ENCODE measurements at places on chromosomes 7 and 10. TPM values are rescaled to one million over a fixed set of nuclear protein-coding genes. Genes with fewer than 3 reads are reported as not detected.

Gene FAM25A
- polyA plus RNA-seq: not detected

GRCh38 chr7:136717910-136718557 lies 150.4 kb upstream of the CHRM2 start:
- no peaks in the 10 kb centered on the region for H3K27me3 ChIP-seq
- DNase-seq: no peak
- no peak overlapping the region for H3K27ac ChIP-seq
- H3K4me3 ChIP-seq: no peak overlapping the region
- no peaks in the 10 kb centered on the region for H3K36me3 ChIP-seq

DNA sequence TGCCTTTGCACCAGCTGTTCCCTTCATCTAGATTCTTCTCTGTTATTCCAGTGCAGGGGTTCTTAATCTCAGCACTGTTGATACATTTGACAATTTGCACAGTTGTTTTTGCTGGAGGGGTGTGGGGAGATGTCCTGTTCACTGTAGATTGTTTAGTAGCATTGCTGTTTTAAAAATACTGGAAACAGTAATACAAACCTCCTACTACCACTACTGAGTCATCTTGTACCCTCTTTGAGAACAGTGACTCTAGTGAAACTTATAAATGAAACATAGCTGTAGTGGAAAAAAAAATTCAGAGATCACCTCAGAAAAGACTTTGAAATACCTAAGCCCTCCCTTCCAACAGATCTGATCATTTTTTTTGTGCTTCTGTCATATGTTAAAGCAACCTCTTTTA lies 154.8 kb upstream of the TMEM196 start:
- H3K4me1 ChIP-seq: no peaks in the 10 kb centered on the region
- DNase-seq: no peak
- H3K4me3 ChIP-seq: no peak overlapping the region
- no peaks in the 10 kb centered on the region for H3K27me3 ChIP-seq
- no peaks in the 10 kb centered on the region for H3K36me3 ChIP-seq

- peak overlapping the region; percentile 95 for H3K4me3 ChIP-seq
- H3K4me1 ChIP-seq: peaks cover 8% of the 10 kb centered on the region
- H3K36me3 ChIP-seq: no peaks in the 10 kb centered on the region
- DNase-seq: no peak
Measured at GRCh38 chr7:30136117-30136731, 1.4 kb downstream of the MTURN start.

DNA sequence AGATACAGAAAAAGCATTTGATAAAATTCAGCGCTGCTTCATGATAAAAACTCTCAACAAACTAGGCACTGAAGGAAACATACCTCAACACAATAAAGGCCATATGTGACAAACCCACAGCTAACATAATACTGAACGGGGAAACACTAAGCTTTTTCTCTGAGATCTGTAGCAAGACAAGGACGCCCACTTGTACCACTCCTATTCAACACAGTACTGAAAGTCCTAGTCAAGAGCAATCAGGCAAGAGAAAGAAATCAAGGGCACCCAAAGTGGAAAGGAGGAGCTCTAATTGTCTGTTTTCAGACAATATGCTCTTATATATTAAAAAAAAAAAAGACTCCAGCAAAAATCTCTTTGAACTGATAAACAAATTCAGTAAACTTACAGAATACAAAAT lies 13.3 kb downstream of the DIP2C start:
- no peak overlapping the region for H3K4me3 ChIP-seq
- DNase-seq: no peak
- no peaks in the 10 kb centered on the region for H3K4me1 ChIP-seq
- no peaks in the 10 kb centered on the region for H3K36me3 ChIP-seq
- H3K27me3 ChIP-seq: no peaks in the 10 kb centered on the region

Gene RAB18
- polyA plus RNA-seq: 68.6 TPM

DNA sequence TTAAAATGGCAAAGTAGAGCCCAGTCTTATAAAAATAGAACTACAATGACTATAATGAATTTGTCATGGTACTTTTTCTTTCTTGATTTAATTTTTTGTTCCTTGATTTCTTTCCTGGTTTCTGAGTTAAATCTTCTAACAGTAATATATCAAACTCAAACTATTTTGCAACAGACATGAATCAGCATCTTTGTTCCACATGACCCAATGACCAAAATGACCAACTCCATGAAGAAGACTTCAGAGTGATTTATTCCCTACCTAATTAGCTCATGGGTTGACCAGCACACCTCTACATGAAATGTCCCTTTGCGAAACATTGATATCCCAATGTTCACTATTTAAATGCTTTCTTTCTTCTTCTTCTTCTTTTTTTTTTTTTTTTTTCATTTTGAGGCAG lies 30.9 kb downstream of the NMT2 start:
- no peaks in the 10 kb centered on the region for H3K27me3 ChIP-seq
- peaks cover 12% of the 10 kb centered on the region for H3K36me3 ChIP-seq
- DNase-seq: no peak
- no peak overlapping the region for H3K27ac ChIP-seq
- H3K4me1 ChIP-seq: peaks cover 26% of the 10 kb centered on the region

Gene ZSCAN25
- polyA plus RNA-seq: 10.3 TPM

Data from naive B cell (primary cell).